Occipital lobe (tissue), 3 donors: ENCODE measurements at places on chromosomes 5 and 9. TPM values are rescaled to one million over a fixed set of nuclear protein-coding genes. Genes with fewer than 3 reads are reported as not detected.

The SLC4A9 gene
- total RNA-seq = under 0.01 TPM

The ADAMTSL1 gene
- total RNA-seq = 7.3 TPM

The KCTD16 gene
- total RNA-seq = 23.6 TPM

The SYK gene
- 1.9 TPM for total RNA-seq

The LVRN gene
- 2.8 TPM for total RNA-seq

The DNAJA1 gene
- 203 TPM for total RNA-seq

The ITGA1 gene
- total RNA-seq = 7.2 TPM

The PCDHGB2 gene
- total RNA-seq = 8.3 TPM

The GZMA gene
- not detected for total RNA-seq

The CCDC152 gene
- total RNA-seq = 12.9 TPM

The SSBP2 gene
- 372 TPM for total RNA-seq

The WDR38 gene
- not detected for total RNA-seq

The FUT7 gene
- not detected for total RNA-seq

The PELO gene
- total RNA-seq = 36.2 TPM

The KIF4B gene
- total RNA-seq = 0.16 TPM

The AFAP1L1 gene
- total RNA-seq = 3.7 TPM

The GABRP gene
- not detected for total RNA-seq

The PRLR gene
- 3.3 TPM for total RNA-seq

The TLR4 gene
- total RNA-seq = 10.8 TPM

The IFNA13 gene
- total RNA-seq = not detected

The PCA3 gene
- 0.16 TPM for total RNA-seq

The ALDH1A1 gene
- 1.4 TPM for total RNA-seq

The MELK gene
- total RNA-seq = 5.9 TPM

The ORM2 gene
- total RNA-seq = not detected

The F2RL2 gene
- 0.31 TPM for total RNA-seq

The SERF1A gene
- 20.1 TPM for total RNA-seq

The SPINK7 gene
- not detected for total RNA-seq

The CTNND2 gene
- 66.9 TPM for total RNA-seq

The SLCO6A1 gene
- 0.94 TPM for total RNA-seq

The ICE1 gene
- 57.6 TPM for total RNA-seq

The CMBL gene
- 3.9 TPM for total RNA-seq

The SNCB gene
- 12.6 TPM for total RNA-seq

The ADAMTS12 gene
- 1.2 TPM for total RNA-seq

The IFNA21 gene
- total RNA-seq = not detected

The BAAT gene
- total RNA-seq = 0.31 TPM

The SAPCD2 gene
- 1.6 TPM for total RNA-seq

The PPP3R2 gene
- not detected for total RNA-seq

The SLC6A19 gene
- total RNA-seq = not detected

The RNF180 gene
- 102 TPM for total RNA-seq

The RNF208 gene
- 1.4 TPM for total RNA-seq
